ENCODE measurements at places on chromosomes 1 and 21.
A peak's percentile ranks its signal among the peaks of the same experiment; 100 is the strongest.

GRCh38 chr1:73832276-73833181, 365.4 kb downstream of the LRRIQ3 start:
- no peak for DNase-seq

- DNase-seq = no peak
Observed at GRCh38 chr1:245605480-245606156, 450.8 kb downstream of the KIF26B start.

DNA sequence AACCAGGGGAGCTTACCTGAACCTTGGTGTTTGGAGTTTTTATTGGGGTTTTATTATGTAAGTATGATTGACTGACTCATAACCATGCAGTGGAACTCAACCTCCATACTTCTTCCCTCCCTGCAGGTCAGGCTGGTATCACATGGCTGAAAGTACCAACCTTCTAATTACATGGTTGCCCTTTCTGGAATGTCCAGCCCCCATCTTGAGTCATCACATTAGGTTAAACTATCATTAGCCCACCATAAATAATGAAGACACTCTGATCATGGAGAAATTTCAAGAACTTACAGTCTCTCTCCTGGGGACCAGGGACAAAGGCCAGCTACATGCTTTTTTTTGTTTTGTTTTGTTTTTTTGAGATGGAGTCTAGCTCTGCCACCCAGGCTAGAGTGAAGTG, 19.2 kb upstream of the DPH5 start:
- no peak for DNase-seq

GRCh38 chr1:206067486-206068227, 14.7 kb downstream of the RHEX start:
- DNase-seq = no peak

DNA sequence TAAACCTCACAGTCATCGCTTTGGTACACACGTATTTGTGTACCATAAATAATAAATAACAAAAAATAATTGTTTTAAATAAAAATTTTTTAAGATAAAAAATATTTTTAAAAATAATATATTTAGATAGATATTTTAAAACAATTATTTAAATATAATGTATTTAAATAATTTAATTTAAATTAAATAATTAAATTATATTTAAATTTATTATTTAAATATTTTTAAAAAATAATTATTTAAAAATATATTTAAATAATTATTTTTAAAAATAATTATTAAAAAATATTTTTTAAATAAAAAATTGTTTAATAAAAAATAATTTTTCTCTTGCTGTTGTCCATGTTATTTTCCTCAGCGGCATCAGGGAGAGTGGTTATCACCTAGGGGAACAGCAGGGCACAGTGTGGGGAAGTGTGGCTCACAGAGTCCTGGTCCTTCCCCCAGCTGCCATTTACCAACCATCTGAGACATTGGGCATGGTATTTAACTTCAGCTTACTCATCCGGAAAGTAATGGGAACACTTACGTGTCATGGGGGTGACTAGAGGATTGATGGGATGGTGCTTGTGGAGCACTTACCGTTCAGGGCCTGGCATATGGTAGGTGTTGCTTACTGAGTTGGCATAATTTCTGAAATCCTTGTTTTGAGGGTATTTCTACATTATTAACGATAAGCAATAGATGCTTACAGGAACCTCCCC, 92.9 kb upstream of the TSPAN2 start:
- no peak for DNase-seq

- DNase-seq = peak; percentile 73
Observed at GRCh38 chr1:8169364-8170058, 143.4 kb upstream of the ERRFI1 start.

- no peak for DNase-seq
Observed at GRCh38 chr1:151990058-151990855, 3.4 kb downstream of the S100A10 start.

DNA sequence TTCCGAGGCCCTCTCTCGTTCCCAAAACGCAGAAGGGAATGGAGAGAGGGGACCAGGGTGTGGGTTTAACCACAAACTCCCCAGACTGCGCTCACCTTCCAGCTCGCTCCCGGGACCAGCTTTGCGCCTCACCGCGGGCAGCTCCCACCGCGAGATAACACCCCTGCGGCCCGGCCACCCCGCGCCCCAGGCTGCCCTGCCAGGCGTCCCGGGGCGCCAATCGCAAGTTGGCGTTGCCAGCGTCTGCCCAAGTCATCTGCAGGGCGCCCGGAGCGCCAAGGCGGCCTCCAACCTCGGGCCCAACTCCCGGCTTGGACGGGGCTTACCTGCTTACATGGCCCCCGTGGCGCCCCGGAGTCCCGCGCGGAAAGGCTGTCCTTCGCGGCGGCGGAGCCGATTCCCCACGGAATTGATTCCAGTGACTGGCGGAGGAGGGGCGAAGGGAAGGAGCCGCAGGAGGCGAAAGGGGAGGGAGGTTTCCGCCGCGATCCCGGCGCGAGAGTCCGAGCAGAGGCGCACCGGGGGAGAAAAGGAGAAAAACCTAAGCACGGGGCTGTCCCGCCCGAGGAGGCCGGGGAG, 456 bp downstream of the PTPN14 start:
- DNase-seq = no peak

DNA sequence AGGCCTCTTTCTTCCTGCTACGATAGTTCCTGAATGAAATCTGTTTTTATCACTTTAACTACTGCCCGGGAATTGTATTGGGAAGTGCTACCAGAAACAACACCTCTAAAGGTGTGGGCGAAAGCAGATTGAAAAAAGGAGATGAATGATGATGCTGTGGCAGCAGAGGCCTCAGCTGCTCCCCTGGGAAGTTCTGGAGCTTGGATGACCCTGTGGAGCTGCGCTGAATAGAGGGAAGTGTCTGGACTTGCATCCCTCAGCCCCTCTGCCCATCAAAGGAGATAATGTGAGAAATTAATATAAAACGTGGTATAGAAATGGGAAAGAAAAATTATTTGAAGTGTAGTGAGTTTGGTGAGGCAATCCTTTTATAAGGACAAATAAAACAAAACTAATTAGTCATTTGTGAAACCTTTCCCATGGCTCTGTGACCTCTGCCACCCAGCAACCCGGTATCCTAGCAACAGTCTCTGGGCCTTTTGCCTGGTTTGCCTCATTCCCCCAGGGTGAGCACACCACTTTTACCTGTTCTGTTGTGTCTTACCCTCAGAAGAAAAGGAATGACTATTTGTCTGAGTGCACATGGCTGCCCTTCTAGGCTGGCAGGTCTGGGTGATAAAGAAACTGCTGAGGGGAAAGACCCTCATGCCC, 21.3 kb downstream of the OVAAL start:
- DNase-seq = no peak

DNA sequence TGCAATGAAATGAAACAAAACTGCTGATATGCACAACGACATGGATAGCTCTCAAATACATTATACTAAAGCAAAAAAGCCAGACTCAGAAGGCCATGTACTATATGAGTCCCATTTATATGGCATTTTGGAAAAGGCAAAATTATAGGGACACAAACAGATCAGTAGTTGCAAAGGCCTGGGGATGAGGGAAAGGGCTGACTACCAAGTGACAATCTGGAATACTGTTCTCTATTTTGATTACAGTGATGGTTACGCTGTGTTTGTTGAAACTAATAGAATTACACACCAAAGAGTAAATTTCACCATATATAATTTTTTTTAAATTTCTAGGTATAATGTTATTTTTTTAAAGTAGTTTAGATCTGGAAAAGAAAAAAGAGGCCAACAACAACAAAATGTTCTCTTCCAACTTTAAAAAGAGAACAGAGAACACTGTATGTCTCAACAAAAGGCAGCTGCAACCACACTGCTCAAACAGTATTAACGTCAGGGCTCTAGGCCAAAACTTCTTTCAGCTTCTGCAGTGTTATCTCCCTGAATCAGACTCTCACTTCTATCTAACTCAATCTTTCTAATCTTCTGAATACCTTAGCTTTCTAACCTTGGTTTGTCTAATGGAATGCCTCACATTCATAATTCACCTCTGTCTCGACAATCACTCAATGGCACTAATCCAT, 75.8 kb downstream of the FOXJ3 start:
- DNase-seq = no peak
